Right forelimb (tissue), 1 donor: ENCODE measurements at places on chromosomes 11 and 22.
A peak's percentile ranks its signal among the peaks of the same experiment; 100 is the strongest.

DNA sequence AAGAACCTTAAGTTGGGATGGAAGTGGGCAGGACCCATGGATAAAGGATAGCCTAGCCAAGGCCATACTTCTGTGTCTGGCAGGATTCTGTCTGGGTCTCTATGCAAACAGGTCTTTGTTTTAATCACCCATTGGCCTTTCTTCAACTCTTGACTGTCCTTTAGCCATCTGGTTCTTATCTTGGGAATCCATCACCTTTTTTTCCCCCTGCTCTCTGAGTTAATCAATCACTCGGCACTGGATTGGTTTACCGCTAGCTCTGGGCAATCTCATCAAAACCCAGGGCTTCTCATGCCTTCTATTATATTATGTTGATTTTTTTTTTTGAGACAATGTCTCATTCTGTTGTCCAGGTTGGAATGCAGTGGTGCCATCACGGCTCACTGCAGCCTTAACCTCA lies 1.8 kb upstream of the RNF169 start:
- DNase-seq: no peak

DNA sequence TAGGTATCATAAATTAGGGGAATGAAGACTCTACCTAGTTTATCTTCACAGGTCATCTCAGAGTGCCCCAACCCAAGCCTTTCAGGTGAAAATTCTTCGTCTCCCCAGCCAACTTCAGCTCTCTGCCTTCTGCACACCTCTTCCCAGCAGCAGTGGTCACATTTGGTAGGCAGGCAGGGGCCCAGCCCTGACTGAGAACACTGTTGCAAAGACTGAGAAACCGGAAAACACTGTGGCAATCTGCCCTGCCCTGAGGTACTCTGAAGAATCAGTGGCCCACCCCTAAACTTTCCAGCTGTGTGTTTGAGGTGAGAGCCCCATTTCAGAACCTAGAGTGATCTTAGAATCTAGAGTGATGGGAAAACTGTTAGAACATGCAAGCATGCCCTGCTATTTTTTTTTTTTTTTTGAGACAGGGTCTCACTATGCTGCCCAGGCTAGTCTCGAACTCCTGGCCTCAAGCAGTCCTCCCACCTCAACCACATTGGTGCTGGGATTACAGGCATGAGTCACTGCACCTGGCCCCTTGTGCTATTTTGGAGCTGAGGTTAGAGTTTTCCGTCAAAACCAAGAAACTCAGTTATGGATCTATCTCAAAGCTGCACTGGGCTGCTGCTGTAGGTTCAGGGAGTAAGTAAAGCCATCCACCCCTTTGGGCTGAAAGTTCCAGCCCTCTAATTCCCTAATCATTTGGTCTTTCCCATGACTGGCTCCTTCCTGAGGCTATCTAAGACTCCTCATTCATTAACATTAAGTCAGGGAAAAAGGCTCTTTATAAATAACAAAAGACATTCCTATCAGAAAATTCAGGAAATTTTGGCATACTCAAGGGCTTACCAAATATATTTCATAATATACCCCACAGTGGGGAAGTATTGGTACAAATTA lies 1.7 kb upstream of the LDHA start:
- DNase-seq: no peak

DNA sequence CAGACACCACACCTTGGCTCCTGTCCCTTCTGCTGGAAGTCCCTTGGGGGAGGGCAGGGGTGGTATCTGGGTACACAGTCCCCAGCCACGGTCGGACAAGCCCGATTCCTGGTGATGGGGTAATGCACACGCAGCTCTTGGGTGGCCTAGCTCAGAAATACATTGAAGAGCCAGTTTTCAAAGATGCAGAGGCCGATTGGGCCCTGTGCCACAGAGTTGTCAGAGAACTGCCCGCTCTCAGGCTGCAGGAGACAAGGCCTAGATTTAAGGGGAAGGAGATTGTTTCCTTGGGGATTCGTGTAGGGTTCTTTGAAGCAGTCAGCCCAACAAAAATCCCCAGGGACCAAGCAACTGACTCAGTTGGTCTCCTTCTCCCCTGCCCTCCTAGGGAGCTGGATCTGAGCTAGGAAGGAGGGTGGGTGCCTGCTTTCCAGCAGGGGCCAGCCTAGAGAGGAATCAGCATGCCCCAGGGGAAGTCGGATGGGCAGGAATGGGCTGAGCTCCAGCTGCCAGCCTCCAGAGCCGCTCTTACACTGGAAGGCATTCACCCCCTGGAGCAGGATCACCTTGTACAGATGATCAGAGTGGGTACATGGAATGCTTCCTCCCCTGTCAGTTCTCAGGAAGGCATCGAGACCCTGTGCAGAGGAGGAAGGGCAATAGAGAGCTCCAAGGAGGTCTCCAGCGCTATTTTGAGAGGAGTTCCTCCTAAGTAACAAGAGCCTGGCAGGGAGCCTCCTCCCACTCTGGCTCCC lies 3.3 kb upstream of the SCN4B start:
- DNase-seq: no peak

GRCh38 chr22:30210235-30210909 lies 36.2 kb downstream of the LIF start:
- DNase-seq: no peak

GRCh38 chr11:127304634-127305033 lies 304.1 kb upstream of the KIRREL3 start:
- DNase-seq: no peak

DNA sequence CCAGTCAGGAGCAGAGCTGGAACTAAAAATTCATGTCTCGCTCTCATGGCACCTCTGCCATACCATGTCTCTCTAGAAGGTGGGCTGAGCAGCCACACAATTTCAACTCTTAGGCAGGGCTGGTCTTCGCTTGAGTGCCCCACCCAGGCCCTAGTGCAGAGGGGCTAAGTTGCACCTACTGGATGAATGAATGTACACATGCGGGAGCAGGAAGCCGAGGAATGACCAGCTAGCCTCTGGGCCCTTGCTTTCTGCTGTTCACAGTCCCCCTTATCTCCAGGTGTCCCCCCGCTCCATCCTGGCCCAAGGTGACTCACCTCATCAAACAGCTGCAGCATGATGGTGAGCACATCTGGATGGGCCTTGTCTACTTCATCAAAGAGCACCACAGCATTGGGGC lies 57.5 kb upstream of the PHOX2A start:
- DNase-seq: no peak

GRCh38 chr11:103594283-103594682 lies 442.2 kb upstream of the DDI1 start:
- no peak for DNase-seq

DNA sequence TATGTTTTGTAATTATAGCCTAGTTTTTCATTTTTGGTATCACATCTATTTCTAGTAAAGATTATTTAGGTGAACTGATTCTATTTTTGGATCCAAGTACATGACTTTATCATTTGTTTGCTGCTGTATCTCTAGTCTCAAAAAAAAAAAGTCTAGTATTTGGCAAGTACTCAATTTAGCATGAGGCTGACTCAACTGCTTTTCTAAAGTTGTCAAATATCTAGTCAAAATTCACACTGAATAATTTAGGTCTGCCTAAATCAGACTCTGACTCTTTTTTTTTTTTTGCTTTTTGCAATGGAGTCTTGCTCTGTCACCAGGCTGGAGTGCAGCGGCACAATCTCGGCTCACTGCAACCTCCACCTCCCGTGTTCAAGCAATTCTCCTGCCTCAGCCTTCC lies 2.4 kb downstream of the OOSP4A start:
- DNase-seq: no peak

- DNase-seq: no peak
Observed at GRCh38 chr22:49381595-49382450, 445.9 kb downstream of the BRD1 start.

- no peak for DNase-seq
Observed at GRCh38 chr11:47123094-47123493, 53.6 kb downstream of the ARFGAP2 start.

DNA sequence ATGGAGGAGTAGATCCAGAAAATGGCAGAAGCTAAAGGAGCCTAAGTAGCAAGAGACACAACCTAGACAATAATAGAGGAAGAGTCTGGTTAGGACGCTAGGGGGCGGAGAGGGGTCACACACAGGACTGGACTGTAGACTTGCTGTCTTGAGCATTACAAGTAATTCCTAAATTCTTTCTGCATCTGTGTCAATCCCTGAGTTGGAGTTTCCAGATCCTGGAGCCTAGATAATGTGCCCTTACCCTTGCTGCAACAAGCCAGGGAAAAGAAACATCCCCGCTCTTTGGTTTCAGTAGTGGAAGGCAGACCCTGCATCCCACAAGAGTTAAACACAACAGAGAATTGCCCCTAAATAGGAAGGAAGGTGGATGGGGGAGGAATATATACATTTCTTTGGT lies 14.9 kb upstream of the CCDC73 start:
- DNase-seq: peak; percentile 70

DNA sequence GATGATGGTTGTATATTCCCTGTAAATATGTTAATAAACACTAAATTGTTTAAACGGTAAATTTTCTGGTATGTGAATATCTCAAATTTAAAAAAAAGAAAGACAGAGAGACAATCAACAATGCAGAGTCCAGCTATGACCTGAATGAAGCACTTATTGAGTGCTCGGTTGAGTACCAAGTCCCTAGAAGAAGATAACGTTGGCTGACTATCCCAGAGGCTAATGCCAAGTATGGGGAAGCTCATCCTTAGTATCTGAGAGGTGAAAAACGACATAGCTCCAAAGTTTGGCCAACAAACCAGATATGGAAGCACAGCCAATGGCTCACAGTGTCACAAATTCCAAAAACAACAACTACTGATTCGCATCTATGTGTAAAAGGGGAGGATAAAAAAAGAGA lies 71.3 kb downstream of the RSF1 start:
- DNase-seq: no peak

GRCh38 chr22:35605369-35605680 lies 11.8 kb downstream of the MB start:
- DNase-seq: no peak

- no peak for DNase-seq
Observed at GRCh38 chr11:975827-976226, 50.2 kb downstream of the AP2A2 start.

GRCh38 chr22:38448945-38449745 lies 5.9 kb downstream of the KCNJ4 start:
- DNase-seq: no peak

DNA sequence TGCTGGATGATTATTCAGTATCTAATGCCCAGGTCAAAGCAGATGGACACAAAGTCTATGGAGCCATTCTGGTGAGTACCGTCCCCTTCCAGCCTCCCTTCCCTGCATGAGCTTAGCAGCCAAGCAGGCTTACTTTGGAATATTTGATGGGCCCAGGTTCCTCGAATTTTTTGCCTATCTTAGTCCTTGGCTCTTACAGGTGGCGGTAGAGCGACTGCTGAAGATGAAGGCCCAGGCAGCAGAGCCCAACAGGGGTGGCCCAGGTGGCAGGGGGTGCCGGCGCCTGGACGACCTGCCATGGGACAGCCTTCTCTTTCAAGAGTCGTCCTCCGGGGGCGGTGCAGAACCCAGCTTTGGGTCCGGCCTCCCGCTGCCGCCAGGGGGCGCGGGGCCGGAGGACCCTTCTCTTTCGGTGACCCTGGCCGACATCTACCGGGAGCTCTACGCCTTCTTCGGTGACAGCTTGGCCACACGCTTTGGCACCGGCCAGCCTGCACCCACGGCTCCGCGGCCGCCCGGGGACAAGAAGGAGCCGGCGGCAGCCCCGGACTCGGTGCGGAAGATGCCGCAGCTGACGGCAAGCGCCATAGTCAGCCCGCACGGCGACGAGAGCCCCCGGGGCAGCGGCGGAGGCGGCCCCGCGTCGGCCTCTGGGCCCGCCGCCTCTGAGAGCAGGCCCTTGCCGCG lies 741 bp upstream of the TMEM179B start:
- peak; percentile 93 for DNase-seq

DNA sequence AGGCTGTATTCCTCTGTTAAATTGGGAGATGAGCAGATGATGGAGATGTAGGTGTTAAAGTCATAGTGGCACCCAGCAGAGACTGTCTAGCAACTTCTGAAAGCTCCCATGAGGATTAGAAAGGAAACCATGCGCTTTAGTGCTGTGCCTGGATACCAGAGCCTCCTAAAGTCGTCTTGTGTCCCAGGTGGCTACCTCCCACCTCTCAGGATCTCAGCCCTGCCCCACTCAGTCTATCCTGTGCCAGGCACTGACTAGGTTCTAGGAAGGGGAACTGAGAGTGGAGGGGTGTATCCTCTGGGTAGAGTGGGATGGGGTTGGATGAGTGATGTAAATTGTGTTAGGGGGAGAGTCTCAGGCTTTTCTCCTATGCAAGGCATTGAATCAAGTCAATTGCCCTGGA lies 60.2 kb downstream of the KIAA1671 start:
- DNase-seq: no peak

GRCh38 chr22:45823336-45823735 lies 151.7 kb downstream of the ATXN10 start:
- DNase-seq: no peak

- no peak for DNase-seq
Observed at GRCh38 chr11:120792306-120792705, 231.6 kb upstream of the TBCEL start.

GRCh38 chr11:120011836-120012235 lies 126.1 kb downstream of the TRIM29 start:
- no peak for DNase-seq

GRCh38 chr11:117627259-117627658 lies 169.8 kb downstream of the DSCAML1 start:
- DNase-seq: no peak

- no peak for DNase-seq
Observed at GRCh38 chr11:95154514-95154913, 64.9 kb downstream of the ENDOD1 start.

DNA sequence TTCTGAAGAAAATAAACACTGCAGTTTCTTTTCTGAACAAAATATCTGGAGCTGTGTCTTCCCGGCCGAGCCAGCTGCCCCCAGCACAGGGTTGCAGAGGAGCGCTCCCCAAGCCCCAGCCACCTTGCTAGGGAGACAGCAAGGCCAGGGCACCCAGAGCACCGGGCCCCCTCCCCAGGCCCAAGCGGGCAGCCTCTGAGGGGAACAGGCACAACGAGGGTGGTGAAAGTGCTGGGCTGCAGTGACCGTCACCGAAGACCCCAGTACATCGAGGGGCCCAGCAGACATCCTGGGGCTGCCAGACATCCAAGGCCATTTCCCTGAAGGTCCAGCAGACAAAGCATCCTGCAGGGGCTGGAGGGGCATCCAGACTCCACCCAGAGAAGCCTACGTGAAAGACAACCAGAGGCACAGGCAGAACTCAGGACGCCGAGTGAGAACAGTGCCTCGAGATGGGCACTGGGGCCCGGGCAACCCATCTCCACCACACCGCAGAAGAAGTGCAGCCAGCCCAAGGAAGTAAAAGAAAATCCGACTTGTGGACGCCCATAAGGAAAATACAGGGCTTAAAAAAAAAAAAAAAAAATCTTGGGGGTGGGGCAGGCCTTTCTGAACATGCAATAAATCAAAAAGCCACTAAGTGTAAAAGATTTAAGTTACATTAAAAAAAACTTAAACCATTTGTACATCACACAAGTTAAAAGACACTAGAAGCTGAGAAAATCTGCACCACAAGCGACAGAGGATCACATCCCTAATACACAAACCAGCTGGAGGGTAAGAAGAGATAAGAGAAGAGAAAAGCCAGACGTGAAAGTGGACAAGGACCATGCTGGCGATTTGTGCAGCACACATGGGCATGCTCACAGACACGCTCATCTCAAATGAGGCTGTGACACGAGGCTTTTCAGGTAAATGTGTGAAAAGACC lies 36.0 kb upstream of the COMT start:
- DNase-seq: no peak

- no peak for DNase-seq
Observed at GRCh38 chr11:73974604-73975478, 7.8 kb downstream of the UCP2 start.

GRCh38 chr22:36660510-36660840 lies 43.1 kb downstream of the CACNG2 start:
- DNase-seq: no peak
